ENCODE measurements at places on chromosomes 2 and 18.

DNA sequence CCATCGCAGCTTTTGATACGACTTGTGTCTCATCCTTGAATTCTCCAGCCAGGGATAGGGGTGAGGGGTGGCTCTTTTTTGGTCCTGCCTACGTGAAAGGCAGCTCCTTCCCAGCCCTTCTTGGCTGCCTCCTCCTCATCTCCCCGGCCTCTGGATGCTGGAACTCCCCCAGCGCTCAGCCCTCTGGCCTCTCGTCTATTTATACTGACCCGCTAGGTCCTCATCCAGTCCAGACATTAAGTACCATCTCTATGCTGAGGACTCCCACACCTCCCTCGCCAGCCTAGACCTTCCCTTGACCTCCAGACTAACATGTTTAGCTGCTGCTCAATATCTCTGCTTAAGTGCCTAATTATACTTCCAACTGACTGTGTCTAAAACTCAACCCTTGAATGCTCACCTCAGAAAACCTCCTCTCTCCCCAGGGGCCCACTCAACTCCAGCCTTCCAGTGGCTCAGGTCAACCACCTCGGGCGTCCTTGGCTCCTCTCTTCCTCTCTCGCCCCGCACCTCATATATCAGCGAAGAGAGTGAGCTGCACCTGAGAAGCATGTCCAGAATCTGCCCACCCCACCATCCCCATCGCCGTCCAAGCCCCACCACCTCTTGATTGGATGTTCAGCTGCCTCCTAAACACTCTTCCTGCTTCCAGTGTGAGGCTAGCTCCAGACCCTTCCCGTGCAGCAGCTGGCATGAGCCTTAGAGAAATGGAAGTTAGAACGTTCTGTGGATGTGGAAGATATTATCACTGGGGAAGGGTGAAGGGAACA is 34.8 kb downstream of the TOGARAM2 start:
- DNase-seq = no peak

- no peak for DNase-seq
Observed at GRCh38 chr2:149383340-149383739, 53.0 kb downstream of the LYPD6 start.

- DNase-seq = no peak
Observed at GRCh38 chr2:186716899-186717298, 23.0 kb downstream of the FAM171B start.

DNA sequence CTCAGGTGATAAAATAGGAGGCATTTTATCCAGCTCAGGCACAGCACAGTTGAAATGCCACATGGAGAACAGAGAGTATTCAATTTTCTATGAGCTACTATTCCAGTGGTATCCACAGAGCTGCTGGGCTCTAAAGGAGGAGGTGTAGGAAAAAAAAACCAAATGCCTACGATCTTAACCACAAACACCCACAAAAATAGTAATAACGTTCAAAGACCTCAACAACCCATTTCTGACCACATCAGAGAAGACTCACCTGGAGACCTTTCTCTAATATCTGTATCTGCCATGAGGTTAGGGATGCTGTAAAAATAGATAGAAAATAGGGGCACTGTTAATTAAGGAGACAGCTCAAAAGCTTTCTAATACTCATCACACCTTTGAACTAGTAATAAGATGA is 294.6 kb upstream of the PARD3B start:
- no peak for DNase-seq

DNA sequence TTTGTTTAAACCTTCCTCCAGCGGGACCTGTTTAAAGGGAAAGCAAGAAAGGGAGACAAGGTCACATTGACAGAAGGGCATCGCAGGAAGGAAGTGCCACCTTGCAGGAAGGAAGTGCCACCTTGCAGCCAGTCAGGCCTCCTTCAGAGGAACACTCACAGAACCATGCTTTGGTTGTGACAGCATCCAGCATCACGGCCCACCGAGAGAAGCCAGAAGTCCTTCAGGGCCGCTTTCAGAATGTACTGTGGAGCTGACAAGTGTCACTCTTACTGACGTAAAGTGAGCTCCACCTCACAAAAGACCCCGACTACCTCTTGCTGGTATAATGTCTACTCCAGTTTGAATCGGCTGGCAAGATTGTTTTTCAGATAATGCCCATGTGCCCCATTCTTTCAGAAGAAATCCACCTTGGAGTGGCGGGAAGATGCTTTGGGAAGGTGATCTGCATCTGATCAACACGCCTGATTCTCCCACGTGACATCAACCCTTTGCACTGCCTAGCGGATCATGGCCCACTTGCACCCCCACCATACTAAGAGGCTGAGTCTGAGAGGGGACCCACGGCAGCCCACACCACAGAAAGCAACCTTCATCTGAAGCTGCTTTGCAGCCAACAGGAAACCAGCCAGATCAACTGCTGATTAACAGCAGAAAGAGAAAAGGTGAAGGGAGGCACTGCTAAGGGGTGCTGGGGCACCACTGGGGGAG is 99.8 kb downstream of the UXS1 start:
- DNase-seq = no peak

- DNase-seq = no peak
Observed at GRCh38 chr18:56789004-56789888, 138.1 kb downstream of the WDR7 start.

- DNase-seq = no peak
Observed at GRCh38 chr2:161351678-161352077, 43.5 kb downstream of the PSMD14 start.

DNA sequence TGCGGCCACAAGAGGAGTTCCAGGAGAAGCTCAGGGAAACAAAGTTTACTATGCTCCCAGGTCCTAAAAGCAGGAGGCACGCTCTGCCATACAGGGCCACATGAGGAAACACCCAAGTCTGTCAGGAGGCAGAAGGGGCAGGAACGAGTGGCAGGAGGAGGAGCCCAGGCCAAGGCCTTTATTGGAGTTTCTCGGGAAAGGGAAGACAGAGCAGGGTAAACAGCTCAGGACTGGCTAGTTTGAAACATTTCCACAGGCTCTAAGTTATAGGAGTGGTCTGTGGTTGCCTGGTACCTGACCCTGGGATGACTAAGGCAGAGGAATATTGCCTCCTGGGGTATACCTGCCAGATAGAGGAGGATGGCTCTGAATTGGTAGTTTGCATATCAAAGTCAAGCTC is 3.7 kb upstream of the ZNF638 start:
- DNase-seq = no peak

DNA sequence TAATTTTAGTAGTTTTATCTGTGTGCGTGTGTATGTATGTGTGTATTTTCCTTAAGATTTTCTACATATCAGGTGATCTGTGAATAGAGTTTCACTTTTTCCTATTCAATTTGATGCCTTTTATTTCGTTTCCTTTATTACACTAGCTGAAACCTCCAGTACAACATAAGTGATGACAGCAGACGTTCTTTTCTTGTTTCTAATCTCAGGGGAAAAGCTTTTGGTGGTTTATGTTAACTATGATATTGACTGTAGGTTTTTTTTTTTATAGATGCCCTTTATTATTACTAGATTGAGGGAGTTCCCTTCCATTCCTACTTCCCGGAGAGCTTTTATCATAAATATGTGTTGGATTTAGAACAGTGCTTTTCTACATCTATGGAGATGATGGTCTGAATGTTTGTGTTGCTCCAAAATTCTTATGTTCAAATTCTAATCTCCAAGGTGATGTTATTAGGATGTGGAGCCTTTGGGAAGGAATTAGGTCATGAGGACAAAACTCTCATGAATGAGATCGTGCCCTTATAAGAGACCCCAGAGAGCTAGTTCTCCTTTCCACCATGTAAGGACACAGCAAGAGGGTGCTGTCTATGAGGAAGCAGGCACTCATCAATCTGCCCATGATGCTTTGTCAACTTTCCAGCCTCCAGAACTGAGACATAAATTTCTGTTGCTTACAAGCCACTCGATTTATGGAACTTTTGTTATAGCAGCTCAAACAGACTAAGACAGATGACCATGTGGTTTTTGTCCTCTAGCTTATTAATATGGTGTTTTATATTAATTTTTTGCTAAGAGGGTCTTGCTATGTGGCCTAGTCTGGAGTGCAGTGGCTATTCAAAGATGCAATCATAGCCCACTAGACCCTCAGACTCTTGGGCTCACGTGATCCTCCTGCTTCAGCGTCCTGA is 5.9 kb upstream of the RHBDD1 start:
- no peak for DNase-seq

DNA sequence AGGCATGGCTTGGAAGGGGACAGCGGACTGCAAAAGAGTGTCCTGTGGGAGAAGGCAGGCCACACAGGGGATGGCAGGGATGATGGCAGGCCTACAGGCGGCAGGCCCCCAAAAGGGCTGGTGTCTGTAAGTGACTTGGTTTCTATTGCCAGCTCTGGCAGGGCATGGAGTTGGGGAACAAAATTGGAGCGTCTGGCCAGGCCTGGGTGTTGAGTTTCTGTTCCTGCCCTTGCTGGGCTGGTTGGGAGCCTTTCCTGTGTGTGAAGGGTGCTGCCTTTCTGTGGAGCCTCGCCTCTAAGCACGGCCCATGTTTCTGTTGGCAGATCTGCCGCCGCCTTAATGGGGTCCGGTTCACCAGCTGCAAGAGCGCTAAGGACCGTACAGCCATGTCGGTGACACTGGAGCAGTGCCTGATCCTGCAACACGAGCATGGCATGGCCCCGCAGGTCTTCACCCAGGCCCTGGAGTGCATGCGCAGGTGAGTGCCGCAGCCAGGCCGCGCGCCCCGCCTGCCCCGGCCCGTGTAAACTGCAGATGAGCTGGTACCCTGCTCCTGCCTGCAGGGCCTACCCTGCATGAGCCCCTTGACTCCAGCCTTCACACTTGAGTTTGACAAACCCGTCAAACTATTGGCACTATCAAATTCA is 31.5 kb downstream of the COA5 start:
- no peak for DNase-seq

- DNase-seq = no peak
Observed at GRCh38 chr2:206190111-206190510, 30.4 kb downstream of the EEF1B2 start.

DNA sequence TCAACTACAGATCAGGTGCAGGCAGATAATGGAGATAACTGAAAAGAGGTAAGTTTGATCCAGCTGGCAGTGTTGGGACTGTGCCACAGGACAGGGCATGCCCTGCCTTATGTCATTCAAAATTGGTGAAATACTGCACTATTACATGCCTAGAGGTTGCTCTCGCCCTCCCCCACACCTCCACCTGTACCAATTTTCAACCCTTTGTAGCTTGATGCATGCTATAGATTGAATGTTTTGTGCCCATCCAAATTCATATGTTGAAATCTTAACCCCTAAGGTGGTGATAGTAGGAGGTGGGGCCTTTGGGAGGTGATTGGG is 72.1 kb upstream of the LYPD6B start:
- DNase-seq = no peak

GRCh38 chr2:45572979-45573378 is 38.1 kb downstream of the SRBD1 start:
- DNase-seq = no peak

GRCh38 chr2:224753743-224754540 is 37.8 kb upstream of the CCDC195 start:
- no peak for DNase-seq

- DNase-seq = no peak
Observed at GRCh38 chr18:43539862-43540261, 262.6 kb upstream of the SYT4 start.

DNA sequence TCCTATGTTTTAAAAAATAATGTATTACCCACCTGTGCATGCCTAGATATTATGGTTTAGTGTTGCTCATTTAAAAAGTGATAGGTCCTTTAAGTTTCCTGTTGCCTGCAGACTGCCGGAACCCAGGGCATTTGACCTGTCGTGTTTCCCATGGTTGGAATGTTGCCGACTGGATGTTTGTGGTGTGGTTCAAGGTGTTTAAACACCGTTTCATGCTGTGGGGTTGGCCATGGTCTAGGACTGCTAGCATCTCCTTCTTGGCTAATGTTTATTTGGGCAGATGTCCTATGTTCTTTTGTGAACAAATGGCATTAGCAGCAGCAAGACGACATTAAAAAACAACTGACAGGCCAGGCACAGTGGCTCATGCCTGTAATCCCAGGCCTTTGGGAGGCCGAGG is 92.9 kb upstream of the LMAN1 start:
- DNase-seq = no peak

DNA sequence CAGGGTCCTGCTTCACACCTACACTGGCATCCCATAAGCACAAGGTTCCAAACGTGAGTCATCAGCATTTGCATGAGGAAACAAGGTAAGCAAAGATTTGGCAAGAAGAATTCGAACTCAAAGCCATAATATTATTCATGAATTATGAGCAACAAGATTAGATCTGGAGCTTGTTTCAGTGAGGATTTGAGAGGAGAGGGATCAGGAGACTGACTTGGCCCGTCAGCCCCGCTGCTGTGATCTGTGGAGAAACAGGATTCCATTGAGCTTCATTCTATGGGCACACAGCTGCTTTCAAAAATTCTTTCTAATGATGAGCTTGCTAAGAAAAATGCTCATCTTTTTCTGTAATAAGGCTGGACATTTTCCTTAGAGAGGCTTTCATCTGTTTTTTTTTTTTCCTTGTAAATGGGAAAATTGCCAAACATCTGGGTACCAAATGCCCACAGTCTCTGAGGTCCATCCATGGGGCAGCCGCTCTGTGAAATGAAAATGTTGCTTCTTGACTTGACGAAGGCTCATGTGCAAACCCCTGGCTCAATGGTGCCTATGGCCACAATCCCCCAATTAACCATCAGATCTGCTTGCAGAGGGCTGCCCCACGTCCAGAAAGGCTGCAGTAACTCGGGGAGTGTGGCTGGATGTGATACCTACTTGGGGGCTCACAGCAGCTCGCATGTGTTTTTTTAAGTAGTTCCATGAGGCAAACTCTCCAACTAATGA is 179.3 kb downstream of the TMEM18 start:
- no peak for DNase-seq

DNA sequence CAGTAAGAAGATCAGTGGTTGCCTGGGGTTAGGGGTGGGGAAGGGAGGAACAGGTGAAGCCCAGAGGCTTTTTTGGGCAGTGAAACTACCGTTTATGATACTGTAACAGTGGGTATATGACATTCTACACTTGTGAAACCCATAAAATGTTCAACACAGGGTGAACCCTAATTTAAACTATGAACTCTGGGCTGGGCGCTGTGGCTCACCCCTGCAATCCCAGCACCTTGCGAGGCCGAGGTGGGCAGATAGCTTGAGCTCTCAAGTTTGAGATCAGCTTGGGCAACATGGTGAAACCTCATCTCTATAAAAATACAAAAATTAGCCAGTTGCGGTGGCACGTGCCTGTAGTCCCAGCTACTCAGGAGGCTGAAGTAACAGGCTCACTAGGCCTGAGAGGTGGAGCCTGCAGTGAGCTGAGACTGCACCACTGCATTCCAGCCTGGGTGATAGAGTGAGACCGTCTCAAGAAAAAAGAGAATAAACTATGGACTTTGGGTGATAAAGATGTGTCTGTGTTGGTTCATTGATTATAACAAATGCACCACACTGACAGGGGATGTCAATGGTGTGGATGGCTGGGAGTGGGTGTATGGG is 17.6 kb upstream of the USP14 start:
- no peak for DNase-seq

DNA sequence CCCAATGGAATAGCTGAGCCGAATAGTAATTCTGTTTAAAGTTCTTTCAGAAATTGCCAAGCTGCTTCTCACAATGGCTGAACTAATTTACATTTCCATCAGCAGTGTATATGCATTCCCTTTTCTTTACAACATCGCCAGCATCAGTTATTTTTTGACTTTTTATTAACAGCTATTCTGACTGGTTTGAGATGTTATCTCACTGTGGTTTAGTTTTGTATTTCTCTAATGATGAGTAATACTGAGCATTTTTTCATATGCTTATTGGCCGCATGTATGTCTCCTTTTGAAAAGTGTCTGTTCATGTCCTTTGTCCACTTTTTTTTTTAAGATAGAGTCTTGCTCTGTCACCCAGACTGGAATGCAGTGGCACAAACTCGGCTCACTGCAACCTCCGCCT is 100.7 kb downstream of the C2orf74 start:
- DNase-seq = no peak

All from cortex of kidney (tissue), 1 donor.